ENCODE measurements at places on chromosomes 7 and 10.

- peak; percentile 11 for DNase-seq
These were observed 390.8 kb downstream of the POM121L12 start for GRCh38 chr7:53426145-53426750.

GRCh38 chr10:79270466-79271246, 76.6 kb upstream of the PPIF start:
- no peak for DNase-seq

DNA sequence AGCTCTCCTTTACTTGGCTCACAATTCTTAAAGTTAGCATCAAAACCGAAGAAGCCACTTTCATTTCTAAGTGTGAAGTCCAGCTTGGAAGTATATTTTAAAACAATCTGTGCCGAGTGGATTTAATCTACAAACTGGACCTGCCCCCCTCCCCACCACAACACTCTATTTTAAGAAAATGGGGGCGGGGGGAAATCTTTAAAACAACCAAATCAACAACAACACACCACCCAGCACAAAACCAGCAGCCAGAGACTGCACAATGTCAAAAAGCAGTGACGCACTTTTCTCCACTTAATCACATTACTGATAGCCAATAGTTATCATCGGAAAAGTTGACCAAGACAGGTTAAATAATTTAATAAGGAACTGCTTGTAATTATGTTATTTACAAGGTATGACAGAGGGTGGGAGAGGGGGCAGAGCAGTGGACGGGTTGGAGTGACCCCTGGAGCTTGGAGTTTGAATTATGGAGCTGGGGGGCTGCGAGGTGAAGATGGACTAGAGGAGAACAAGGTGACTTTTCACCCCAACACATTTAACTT, 2.8 kb downstream of the EBF3 start:
- DNase-seq = no peak

GRCh38 chr7:106111655-106112117, 426 bp downstream of the SYPL1 start:
- peak; percentile 94 for DNase-seq

GRCh38 chr10:131270461-131271190, 40.9 kb downstream of the TCERG1L start:
- no peak for DNase-seq

- DNase-seq = no peak
These were observed 429.6 kb upstream of the VSTM2A start for GRCh38 chr7:54112567-54112966.

DNA sequence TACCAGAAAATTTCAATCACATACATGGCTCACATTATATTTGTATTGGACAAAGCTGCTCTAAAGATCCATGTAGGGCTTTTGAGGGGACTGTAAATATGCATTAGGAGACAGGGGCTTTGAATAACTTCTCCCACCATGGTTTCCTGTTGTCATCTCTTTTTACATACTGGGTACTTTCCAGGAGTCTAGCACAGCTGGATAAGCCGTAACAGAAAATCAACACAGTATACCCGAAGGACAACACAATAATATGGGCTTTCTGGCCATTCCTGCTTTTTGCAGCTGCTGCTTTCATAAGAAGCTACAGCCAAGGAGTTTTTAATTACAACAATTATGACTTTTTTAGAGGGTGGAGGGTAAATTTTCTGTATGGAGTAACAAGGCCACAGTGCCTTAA, 63.4 kb upstream of the SRPK2 start:
- peak; percentile 20 for DNase-seq

DNA sequence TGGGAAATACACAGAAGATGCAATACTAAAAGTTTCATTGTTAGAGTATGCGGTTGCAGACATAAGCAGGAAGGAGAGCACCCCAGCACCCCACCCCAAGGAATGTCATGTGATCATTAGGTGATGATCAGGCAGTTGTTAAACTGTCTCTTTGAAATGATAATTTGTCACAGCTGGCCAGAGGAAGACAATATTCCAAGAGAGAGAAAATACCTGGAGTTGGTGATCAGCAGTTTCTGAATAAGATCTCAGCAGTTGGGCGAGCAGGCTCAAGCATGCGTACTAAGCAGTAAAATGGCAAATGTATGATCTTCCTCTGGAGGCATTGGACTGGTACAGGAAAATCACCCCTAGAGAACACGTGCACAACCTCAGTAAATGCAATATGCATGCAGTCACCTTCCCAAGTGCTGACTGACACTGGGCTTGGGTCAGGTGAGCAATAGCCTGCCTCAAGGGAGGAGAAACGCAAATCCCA, 250.1 kb upstream of the MBL2 start:
- no peak for DNase-seq

- DNase-seq = no peak
These were observed 242.1 kb upstream of the TCERG1L start for GRCh38 chr10:131553581-131553980.

DNA sequence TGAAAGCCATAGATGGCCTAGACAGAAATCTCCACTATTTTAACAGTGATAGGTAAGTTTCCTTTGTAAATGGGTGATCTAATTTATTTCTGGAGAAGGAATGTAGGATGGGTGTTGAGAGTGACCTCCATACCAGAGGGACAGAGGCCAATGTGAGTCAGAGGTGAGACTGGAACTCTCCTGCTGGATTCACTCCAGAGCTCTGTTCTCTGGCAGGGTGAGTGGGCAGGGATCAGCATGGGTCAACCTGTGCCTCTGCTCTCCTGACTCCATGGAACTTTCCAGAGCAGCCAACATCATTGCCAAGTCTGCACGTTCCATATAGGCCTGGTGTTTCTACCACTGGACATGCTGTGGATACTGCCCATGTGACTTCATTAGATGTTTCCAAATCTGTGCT, 11.4 kb downstream of the AKR1C3 start:
- no peak for DNase-seq

- DNase-seq = no peak
These were observed 10.5 kb downstream of the CARD11 start for GRCh38 chr7:3033136-3033535.

DNA sequence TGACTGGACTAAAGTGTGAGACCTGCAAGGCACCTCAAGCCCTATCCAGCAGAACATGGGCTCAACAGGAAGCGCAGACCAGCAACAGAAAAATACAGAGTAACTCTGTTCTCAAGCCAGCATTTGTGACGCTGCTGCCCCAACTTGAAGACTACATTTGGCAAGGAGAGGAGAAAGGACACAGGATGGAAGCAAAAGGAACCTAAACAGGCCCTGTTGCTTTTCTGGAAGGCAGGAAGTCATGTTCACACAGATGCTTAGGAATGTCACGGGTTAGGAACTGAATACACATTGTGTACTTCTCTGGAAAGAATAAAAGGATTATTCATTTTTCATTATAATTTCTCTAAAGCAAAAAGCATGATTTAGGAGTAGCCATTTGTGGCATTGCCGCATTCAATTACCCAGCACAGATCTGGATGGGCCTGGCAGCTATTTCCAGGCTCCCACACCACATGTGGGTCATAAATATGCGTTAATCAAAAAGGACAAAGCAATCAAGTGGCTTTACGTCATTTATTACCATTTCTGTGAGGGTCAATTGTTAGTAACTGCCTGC, 19.8 kb upstream of the TOMM7 start:
- peak; percentile 33 for DNase-seq

- DNase-seq = no peak
These were observed 75.0 kb downstream of the GPR141 start for GRCh38 chr7:37758501-37759045.

- DNase-seq = peak; percentile 91
These were observed 43.8 kb downstream of the EXOC6 start for GRCh38 chr10:92891885-92892690.

DNA sequence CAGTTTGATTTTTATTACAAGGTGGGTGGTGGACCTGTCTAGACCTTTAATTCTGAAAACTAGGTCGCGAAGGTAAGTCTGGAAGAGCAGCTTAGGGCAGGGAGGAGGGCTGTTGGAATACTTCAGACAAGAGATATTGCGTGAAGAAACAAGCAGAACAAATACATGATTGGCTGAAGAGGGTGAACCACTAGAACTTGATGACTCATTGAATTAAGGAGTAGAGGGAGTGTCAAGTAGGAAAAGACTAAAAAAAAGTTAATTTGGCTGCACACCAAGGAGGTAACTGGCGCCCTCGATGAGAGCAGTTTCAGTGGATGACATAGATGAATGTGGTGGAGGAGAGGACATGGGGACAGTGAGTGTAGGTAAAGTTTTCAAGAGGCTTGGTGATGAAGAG, 41.3 kb downstream of the WNT2 start:
- no peak for DNase-seq

DNA sequence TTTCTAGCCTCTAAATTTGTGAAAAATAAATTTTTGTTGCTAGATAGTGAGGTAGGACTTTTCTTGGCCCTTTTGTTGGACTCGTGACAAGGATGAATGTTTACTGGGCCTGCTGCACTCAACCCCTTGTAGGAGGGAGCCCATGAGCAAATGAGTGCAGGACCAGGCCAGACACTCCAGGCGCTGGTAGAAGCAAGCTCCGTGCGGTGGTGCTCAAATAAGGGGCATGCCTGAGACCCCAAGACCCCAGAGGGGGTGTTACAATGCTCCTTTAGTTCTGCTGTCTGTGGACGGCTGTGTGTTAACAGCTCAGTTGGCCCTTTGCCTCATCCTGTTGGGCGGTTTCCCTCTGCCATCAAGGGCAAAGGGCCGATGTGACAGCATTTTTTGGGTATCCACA, 1195.3 kb upstream of the PHF14 start:
- DNase-seq = no peak

DNA sequence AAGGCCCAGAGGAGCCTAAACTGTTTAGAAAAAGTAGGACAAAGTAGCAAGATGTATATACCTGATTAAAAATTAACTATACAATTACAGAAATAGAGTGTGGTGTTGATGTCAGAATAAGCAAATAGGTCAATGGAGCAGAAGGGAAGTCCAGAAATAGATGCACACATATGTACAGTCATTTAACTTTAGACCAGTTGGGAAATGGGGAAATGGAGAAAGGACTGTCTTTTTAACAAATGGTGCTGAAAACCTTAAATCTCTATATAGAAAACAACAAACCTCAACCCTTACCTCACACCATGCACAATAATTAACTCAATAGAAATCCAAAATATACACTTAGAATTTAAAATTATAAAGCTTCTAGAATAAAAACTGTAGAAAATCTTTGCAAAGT, 72.2 kb downstream of the CH25H start:
- DNase-seq = no peak

DNA sequence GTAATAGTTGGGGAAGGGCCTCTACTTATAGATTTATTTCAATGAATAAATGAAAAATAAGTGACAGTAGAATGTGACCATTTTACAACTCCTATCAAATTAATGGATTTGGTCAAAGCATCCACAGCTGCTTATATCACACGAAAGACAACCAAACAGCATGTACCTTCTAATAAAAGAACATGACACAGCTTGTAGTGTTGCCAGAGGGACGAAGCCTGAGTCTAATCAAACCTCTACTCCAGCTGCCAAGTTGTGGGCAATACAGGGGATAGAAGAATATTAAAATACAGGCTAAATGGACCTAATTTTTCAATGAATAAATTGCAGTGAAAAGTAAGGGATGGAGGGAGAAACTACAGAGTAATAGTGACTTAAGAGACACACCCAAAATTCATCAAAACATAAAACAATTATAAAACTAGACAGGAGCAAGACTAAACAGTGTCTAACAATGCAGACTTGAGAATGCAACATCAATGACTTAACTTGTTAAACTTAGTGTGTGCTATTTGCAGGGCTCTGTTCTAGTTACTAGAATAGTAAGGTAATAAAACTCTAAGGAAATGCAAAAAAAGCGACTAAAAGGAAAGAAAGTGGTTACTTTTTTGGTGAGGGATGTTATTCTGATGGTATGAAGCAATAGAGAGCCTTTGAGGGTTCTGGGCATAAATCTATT, 853.8 kb downstream of the GRM8 start:
- DNase-seq = no peak

DNA sequence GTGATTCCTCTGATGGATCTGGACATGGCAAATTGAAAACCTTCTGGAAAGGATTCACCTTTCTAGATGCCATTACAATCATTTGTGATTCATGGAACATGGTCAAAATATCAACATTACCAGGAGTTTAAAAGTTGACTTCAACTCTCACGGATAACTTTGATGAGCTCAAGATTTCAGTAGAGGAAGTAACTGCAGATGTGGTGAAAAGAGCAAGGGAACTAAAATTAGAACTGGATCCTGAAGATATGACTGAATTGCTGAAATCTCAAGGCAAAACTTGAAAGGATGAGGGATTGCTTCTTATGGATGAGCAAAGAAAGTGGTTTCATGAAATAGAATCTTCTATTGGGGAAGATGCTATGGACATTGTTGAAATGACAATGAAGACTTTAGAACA, 293.6 kb downstream of the ARHGAP12 start:
- DNase-seq = no peak

DNA sequence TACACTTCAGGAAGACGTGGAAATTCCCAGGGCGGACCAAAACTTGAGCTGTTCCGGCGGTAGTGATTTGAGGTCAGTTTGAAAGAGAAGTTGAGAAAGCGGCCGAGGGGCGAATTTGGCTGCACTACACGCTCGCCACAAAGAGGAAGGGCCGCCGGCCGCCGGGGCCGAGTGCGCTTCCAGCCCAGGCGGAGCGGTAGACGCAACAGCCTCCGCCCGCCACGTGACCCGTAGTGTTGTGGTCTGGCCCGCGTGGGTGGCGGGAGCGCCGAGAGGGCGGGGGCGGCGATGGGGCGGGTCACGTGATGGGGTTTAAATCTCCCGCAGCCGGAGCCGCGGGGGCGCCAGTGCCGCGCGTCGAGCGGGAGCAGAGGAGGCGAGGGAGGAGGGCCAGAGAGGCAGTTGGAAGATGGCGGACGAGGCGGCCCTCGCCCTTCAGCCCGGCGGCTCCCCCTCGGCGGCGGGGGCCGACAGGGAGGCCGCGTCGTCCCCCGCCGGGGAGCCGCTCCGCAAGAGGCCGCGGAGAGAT, at the start of gene SIRT1:
SIRT1 (plus strand) TSS at position 344 of the 529 bp plus-strand sequence; CDS start at position 410, 66 bp downstream.
- DNase-seq = peak; percentile 94

- no peak for DNase-seq
These were observed 32.1 kb downstream of the CELF2 start for GRCh38 chr10:11049806-11050205.

- no peak for DNase-seq
These were observed 172.9 kb downstream of the MBL2 start for GRCh38 chr10:52599551-52600200.

GRCh38 chr7:109950256-109950655, 1140.7 kb upstream of the LRRN3 start:
- DNase-seq = peak; percentile 8

DNA sequence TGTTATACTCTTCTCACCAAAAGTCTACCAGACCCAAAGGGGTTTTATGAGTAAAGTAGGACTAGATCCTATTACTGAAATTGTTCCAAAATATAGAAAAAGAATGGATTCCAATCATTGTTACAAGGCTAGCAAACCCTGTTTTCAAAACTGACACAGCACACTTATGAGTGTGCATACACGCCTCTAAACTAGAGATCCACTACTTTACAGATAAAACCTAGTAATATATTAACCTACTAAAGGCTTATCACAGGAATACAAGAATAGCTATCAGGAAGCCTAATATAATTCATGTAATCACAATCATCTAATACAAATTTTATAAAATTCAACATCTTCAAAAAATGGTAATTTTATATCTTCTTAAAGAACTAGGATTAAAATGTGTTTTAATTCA, 52.2 kb downstream of the ERCC6 start:
- no peak for DNase-seq
